GM12892 (cell line): ENCODE measurements at places on chromosomes 13 and 19.
A peak's percentile ranks its signal among the peaks of the same experiment; 100 is the strongest.

DNA sequence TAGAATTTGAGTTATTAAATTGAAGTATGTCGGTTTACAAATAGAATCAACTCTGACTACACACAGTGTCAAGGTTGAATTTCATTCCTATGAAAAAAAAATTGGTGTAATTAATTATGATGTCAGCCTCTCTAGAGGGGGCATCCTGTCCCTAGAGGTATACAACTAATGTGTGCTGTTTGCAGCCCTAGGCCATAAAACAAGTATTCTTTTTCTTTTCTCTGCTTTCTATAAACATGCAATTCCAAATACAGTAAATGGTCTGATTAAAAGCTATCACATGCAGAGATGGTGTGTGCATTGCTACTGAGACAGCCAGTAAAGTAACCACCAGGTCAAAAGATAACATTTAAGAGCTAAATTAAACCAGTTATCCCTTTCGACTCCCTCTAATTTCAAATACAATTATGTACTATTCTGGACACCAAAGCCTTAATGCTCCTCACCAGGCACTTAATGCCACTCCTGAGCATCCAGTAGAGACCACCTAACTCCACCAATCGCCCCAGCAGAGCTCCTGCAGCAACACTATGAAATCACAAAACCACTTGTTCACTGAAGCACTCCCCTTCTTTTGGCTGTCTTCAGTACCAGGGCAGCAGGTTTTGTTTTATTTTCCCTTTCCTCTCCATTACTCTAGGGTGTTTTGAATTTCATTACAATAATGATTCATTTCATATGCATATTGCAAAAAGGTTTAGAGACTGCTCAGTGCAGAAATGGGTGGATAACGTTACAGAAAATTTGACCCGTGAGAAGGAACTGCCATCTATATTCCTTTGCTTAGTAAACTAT lies 426.9 kb downstream of the PCDH9 start:
- no peak for DNase-seq

DNA sequence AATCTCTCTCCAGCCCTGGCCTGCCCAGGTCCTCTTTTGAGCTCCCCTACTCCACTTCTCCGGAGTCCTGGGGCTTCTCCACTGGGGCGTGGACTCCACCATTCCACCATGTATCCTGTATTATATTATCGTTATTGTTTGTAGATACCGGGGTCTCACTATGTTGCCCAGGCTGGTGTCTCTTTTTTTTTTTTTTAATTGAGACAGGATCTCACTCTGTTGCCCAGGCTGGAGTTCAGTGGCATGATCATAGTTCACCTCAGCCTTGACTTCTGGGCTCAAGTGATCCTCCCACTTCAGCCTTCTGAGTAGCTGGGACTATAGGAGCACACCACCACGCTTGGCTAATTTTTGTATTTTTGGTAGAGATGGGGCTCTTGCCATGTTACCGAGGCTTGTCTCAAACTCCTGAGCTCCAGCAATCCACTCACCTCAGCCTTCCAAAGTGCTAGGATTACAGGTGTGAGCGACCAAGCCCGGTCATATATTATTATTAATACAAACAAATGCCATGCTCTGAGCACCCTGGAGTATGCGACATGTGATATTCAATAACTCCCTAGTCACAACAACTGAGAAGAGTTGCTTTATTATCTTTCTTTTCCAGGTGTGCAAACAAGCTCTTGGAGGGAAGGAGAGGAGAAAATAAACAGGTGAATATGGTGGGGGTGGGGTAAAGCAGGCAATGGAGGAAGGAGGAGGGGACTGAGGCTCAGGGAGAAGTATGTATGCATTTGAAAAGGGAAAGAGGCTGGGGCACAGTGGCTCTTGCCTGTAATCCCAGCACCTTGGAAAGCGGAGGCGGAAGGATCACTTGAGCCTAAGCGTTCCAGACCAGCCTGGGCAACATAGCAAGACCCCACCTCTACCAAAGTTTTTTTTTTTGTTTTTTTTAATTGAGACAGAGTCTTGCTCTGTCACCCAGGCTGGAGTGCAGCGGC lies 2.8 kb upstream of the CERS4 start:
- DNase-seq: no peak

DNA sequence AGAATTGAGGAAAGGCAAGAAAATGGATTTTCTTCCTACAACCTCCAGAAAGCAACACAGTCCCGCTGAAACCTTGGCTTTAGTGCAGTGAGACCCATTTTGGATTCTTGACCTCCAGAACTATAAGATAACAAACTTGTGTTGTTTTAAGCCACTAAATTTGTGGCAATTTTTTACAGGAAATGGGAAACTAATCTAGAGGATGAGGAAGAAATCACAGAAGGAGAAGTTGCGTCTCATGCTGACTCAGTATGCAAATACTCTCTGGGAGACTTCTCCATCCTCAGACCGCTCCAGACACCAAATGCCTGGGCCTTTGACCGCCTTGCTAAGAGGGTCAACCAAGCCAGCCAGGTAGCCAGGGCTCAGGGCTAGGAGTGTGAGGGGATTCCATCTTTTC lies 13.1 kb upstream of the CEACAM16 start:
- DNase-seq: no peak

GRCh38 chr19:55099557-55100506 lies 17.6 kb downstream of the PPP1R12C start:
- DNase-seq: no peak

GRCh38 chr13:29707876-29708543 lies 112.5 kb upstream of the SLC7A1 start:
- DNase-seq: peak; percentile 22

DNA sequence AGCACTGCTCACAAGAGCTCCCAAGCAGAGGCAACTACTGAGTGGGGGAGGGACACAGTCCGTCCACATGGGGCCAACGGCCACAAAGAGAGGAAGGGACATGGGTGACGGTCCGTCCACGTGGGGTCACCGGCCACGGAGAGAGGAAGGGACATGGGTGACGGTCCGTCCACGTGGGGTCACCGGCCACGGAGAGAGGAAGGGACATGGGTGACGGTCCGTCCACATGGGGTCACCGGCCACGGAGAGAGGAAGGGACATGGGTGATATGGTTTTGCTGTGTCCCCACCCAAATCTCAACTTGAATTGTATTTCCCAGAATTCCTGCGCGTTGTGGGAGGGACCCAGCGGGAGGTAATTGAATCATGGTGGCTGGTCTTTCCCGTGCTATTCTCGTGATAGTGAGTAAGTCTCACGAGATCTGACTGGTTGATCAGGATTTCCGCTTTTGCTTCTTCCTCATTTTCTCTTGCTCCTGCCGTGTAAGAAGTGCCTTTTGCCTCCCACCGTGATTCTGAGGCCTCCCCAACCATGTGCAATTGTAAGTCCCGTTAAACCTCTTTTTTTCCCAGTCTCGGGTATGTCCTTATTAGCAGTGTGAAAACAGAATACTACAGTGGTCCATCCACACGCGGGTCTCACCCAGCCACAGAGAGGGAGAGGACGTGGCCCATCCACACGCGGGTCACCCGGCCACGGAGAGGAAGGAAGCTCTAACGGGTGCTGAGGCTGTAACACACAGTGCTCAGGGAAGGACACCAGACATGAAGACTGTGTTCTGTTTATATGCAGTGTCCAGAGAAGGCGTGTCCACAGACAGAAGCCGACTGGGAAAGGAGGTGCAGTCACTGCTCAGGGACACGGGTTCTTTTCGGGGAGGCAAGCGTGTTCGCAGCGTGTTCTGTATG lies 48.5 kb downstream of the GAS6 start:
- no peak for DNase-seq

DNA sequence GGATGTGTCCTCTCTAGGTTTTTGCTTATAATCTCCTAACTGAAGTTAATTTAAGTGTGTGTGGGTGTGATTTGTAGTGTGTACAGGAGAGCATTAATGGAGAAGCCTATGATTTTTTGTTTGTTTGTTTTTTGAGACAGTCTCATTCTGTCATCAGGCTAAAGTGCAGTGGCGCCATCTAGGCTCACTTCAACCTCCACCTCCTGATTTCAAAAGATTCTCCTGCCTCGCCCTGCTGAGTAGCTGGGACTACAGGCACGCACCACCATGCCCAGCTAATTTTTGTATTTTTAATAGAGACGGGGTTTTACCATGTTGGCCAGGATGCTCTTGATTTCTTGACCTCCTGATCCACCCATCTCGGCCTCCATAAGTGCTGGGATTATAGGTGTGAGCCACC lies 20.6 kb downstream of the ZNF701 start:
- DNase-seq: no peak

GRCh38 chr19:56222901-56223300 lies 20.8 kb downstream of the ZSCAN5C start:
- DNase-seq: no peak

GRCh38 chr13:114054264-114054663 lies 78.2 kb downstream of the RASA3 start:
- DNase-seq: no peak

DNA sequence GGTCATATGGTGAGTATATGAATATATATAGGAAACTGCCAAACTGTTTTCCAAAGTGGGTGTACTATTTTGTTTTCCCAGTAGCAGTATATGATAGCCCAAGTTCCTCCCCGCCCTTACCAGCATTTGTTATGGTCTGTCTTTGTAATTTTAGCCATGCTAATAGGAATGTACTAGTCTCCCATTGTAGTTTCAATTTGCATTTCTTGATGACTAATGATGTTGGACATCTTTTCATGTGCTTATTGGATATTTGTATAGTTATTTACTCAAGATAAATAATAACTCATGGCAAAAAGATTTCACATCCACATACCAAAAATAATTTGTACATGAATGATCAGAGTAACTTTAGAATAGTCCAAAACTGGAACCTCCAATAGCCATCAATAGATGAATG lies 75.3 kb upstream of the SERP2 start:
- no peak for DNase-seq

DNA sequence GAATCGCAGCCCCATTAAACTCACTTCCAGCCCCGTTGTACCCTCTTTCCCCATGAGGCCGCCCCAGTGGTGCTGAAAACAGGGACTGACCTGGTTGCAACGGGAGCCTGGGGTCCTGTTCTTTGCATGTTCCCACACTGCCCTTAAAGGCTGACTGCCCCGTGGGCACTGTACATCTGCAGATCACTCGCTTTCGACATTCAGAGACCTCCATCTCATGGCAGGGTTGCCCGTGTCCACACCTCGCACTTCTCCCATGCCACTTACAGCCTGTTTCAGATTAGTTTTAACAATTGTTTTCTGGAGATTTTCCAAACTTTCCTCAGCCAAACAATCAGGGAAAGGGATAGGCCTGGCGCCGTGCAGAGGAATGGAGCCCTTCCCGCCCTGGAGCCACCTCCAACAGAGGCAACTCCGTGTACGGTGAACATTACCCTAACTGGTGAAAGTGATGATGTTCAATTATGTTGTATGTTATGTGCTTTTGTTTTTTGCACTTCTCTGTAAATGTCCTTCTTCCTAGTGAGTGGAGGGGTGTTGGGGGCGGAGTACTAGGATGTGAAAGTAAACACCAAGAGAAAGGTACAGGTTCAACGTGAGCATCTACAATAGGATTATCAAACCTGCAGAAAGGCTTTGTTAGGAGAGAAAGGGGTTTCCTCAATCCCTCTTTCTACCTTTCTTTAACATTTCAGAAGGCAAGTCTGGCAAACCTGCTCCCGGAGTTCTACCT lies 262.8 kb downstream of the FOXO1 start:
- DNase-seq: no peak

DNA sequence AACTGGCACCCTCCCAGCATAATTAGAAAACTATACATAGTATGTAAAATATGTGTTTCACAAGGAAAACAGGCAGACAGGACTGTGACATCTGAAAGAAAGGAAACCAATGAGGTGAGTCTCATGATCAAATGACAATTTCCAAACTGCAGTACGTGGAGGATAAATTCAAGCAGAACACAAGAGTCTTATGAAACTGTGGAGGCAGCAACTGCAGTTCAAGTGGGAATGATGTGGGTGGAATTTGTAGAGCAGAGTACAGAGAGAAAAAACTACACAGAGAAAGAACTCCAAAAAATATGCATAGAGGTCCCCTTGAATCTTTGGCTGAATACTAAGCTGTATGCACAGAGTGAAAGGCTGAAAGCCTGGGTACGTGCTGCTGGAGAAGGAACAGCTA lies 9.7 kb downstream of the SIGLEC6 start:
- no peak for DNase-seq

DNA sequence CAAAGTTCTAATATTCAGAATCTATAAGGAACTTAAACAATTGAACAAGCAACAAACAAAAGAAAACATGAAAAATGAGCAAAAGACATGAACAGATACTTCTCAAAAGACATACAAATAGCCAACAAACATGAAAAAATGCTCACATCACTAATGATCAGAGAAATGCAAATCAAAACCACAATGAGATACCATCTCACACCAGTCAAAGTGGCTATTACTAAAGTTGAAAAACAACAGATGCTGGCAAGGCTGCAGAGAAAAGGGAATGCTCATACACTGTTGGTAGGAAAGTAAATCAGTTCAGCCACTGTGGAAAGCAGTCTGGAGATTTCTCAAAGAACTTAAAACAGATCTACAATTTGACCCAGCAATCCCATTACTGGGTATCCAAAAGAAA lies 74.3 kb downstream of the CRYL1 start:
- no peak for DNase-seq
